ENCODE measurements at places on chromosomes 2 and 18. TPM values are rescaled to one million over a fixed set of nuclear protein-coding genes. Genes with fewer than 3 reads are reported as not detected.

FLACC1 gene
- total RNA-seq: 2.0 TPM

OTOS gene
- 1.2 TPM for total RNA-seq

SFTPB gene
- total RNA-seq: not detected

CHST10 gene
- 5.2 TPM for total RNA-seq

APOB gene
- under 0.01 TPM for total RNA-seq

PLEKHH2 gene
- total RNA-seq: 5.7 TPM

PXDN gene
- total RNA-seq: 144 TPM

GPR45 gene
- total RNA-seq: not detected

SERPINB13 gene
- total RNA-seq: not detected

SKA1 gene
- total RNA-seq: 1.5 TPM

ST6GAL2 gene
- under 0.01 TPM for total RNA-seq
